ENCODE measurements at places on chromosomes 4 and X. TPM values are rescaled to one million over a fixed set of nuclear protein-coding genes. Genes with fewer than 3 reads are reported as not detected.

GRCh38 chrX:150694738-150695410 is 1.7 kb downstream of the MTMR1 start:
- DNase-seq: no peak

DNA sequence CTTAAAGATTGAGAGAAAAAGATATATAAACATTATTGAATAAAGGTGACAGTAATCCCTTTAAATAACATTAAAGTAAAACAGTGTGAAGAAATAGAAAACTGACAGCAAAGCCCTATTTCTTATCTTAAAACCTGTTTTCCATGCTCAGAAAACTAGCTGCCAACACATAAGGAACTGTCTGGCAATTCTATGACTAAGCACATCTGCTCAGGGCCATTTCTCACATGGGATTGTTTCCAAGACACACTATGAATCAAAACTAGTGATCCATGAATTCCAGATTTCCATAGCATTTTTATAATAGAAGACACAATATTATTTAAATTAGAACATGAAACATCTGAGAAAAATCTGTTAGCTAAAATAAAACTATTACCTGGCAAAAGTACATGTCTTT is 113.4 kb downstream of the SCLT1 start:
- peak; percentile 55 for DNase-seq

GC gene
- total RNA-seq: not detected

DNA sequence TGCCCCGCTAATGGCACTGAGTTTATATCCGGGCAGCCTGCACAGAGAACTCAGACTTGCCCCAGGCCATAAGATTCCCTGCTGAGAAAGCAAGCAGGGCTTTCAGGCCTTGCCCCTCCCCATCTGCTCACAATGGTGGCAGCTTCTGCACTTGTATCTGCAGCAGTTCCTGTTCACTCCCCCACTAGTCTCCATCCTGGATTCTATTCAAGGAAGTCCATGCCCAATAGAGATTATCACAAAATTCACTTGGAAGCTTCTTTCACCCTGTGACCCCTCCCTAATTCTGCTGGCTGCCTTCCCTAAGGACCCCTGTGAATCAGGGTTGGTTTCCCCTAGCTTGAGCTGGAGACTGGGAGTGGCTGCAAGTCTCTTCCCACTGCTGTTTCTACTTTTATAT is 34.5 kb upstream of the UCP1 start:
- no peak for DNase-seq

DNA sequence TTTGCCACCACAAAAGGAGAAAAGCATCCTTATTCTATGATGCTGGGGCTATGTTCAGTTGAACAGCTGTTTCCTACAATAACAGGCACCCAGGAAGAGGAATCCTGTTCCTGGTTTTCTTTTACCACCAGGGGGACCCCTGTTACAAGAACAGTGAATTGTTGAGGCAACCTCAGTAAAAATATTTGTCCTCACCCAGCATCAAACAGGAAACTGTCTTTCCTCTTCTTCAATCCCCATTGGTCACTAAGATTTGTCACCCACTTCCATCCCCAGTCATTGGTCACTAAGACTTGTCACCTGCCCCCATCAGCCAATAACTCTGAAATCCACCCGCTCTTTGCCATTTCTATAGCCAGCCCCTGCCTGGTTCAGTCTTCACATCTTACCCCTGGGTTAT is 143.5 kb upstream of the GALNT7 start:
- peak; percentile 86 for DNase-seq

NSG1 gene
- total RNA-seq: 7.0 TPM

- no peak for DNase-seq
Measured at GRCh38 chr4:100289946-100290345, 99.7 kb upstream of the DDIT4L start.

DNA sequence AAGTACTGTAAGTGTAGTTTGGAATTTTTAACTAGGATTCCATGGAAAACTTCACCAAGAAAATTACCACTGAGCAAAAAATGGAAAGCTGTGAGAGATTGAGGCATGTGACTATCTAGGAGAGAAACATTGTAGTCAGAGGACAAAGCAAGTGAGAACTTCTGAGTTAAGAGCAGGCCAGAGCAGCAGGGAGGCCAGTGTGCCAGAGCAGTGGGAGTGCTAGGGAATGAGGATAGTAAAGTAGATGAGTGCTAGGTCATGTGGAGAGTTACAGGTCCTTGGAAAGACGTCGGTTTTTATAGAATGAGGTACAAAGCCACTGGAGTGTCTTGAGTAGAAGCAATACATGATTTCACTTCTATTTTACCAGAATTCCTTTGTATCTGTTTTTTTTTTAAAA is 52.7 kb upstream of the FAT4 start:
- no peak for DNase-seq

- no peak for DNase-seq
Measured at GRCh38 chrX:155766321-155766720, 114.8 kb upstream of the VAMP7 start.

MAOA gene
- 1.7 TPM for total RNA-seq

GPR82 gene
- not detected for total RNA-seq

PRDX4 gene
- total RNA-seq: 324 TPM

GRCh38 chr4:79147251-79147650 is 178.6 kb downstream of the NAA11 start:
- DNase-seq: peak; percentile 0

GRCh38 chr4:184385705-184386141 is 88.6 kb downstream of the IRF2 start:
- no peak for DNase-seq

MAGEB10 gene
- total RNA-seq: not detected

DNA sequence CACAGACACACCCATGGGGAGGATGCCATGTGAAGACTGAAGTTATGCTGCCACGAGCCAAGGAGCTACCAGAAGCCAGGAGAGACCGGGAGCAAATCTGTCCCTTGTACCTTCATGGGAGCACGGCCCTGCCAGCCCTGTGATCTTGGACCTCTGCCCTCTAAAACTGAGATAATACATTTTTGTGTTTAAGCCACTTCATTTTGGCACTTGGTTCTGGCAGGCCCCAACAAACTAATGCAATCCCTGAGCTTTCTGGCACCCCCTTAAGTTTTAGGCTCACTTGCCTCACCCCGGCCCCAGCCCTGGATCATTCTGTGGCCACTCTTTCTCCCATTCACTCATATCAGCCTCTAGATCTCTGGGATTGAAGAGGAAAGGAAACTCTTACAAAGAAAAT is 35.4 kb downstream of the SEL1L3 start:
- no peak for DNase-seq

GRCh38 chrX:47568656-47569295 is 7.8 kb downstream of the ARAF start:
- DNase-seq: no peak

IL2 gene
- total RNA-seq: not detected

DNA sequence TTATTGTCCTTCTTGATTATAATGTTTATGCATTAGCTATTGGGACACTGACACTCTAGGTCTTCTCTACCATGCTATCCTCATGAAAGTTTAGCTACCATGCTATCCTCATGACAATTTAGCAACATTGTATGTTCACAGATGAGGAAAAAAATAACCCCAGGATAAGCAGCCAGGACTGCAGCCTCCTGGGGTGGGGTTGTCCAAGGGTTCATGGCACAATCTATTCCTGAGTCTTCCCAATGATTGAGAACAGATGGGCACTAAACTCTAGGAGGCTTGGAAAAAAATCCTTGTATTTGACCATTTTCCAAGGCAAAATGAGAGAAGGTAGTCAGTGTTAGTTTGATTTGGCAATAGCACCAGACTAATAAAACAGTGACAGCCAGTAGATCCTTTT is 619.8 kb upstream of the LCORL start:
- no peak for DNase-seq

- no peak for DNase-seq
Measured at GRCh38 chr4:151688003-151688784, 72.6 kb downstream of the GATB start.

DNA sequence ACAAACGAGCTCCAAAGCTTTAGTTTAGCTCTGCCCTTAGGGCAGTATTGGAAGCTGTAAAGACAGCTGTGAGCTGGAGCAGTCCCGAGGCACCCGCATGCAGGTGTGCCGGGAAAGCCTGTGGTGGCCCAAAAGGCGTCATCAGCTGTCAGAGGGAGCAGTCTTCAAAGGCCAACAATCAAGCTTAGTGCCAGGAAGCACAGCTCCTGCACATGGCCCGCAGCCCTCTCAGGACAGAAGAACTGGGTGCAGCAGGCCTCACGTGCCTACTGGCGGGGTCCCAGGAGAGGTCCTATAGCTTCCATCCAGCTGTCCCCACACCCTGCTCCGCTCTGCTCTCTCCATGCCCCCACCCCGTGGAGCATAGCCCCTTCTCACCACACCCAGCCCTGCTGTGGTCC is 92.2 kb upstream of the TRIM2 start:
- no peak for DNase-seq

DCHS2 gene
- total RNA-seq: not detected

GRCh38 chr4:45550766-45551366 is 573.0 kb downstream of the GABRG1 start:
- DNase-seq: no peak

DNA sequence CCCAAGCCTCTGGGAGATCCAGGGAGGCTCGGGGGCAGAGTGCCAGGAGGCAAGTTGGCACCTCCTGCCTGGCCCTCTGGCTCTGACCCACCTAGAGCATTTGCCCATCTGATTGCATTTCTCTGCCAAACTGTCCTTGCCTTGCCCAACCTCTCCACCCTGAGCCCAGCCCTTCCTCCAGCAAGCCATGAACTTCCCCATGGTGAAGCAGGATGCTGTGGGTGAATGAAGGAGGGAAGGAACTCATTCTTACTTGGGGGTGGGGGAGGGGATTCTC is 9.3 kb upstream of the CNGA2 start:
- DNase-seq: no peak

DNA sequence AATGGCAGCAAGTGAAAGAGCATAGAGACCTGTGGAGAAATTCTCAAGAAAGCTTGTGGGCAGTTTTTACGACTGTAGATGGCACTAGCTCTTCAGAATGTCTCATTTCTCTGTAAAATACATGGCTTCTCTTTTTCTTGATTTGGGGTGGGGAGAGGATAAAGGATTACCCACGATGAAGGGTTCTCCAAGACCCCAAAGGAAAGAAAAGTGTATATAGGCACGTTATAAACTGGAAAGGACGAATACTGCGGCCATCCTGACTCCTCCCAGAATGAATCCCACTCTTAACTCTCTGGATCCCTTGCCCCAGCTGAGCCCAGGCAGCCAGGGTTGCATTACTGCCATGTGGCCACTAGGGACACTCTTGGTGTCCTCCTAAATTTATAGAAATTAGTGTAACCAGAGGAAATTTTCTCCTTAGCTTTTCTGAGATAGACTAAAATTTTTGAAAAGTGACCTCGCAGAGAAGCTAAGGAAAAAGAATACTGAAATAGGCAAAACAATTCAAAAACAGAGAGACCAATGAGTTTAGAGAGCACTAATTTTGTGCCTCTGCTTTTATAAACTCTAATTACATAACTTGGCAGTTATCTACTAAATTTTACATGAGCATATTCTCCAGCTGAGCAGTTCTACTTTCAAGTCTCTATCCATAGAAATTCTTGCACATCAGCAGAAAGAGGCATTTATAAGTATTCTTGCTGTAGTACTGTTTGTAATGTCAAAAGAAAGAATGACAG is 37.8 kb upstream of the PCDH19 start:
- peak; percentile 0 for DNase-seq

DNA sequence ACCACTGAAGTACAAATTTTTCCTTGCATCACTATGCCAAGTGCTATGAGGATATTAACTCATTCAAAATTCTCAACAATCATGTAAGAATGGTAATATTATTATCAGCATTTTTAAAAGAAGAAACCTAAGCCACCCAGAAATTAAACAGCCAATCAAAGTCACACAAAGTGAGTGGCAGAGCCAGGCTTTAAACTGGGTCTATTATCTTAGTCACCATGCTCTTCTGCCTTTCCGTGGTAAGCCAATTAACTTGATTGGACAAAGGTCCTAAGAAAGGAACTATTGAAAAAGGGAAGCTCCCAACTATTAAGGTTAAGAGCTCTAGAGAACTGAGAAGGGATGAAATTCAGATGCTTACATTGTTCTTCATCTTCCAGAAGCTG is 111.5 kb downstream of the ASB9 start:
- no peak for DNase-seq

SRPX gene
- 71.2 TPM for total RNA-seq

PAGE2B gene
- total RNA-seq: not detected

GRCh38 chrX:112636951-112637581 is 42.7 kb downstream of the LHFPL1 start:
- peak; percentile 72 for DNase-seq

RGN gene
- not detected for total RNA-seq

- no peak for DNase-seq
Measured at GRCh38 chrX:151478058-151478457, 81.1 kb downstream of the VMA21 start.
